WTC11 (cell line): ENCODE measurements at places on chromosomes 7 and 10.
A peak's percentile ranks its signal among the peaks of the same experiment; 100 is the strongest.

DNA sequence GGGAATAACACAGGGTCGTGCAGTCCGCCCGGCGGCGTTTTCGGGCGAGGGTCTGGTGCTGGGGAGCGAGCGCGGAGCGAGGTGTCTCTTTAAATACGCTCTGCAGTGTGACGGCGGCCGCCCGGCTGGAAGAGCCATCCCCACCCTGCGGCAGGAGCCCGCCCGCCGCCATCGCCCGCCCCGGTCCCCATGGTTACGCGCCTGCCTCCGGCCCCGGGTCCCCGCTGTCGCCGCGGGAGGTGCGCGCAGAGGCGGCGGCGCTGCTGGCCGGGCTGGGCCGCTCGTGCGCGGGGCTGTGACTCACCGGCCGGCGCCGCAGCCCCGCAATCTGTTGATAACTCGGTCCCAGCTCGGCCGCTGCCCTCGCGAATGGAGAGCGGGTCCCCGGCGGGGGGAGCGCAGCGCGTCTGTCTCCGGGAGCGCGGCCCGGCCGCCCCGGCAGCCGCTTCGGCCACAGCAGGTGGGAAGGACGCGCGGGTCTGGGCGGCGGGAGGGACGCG is at the start of gene ADGRA1:
Gene ADGRA1 (plus strand): TSS at position 246 of the 500 bp plus-strand sequence. CDS start 986 bp downstream, outside the sequence.
- DNase-seq = peak; percentile 65

- DNase-seq = peak; percentile 76
Measured at GRCh38 chr7:132049462-132050304, 493.3 kb upstream of the PODXL start.

DNA sequence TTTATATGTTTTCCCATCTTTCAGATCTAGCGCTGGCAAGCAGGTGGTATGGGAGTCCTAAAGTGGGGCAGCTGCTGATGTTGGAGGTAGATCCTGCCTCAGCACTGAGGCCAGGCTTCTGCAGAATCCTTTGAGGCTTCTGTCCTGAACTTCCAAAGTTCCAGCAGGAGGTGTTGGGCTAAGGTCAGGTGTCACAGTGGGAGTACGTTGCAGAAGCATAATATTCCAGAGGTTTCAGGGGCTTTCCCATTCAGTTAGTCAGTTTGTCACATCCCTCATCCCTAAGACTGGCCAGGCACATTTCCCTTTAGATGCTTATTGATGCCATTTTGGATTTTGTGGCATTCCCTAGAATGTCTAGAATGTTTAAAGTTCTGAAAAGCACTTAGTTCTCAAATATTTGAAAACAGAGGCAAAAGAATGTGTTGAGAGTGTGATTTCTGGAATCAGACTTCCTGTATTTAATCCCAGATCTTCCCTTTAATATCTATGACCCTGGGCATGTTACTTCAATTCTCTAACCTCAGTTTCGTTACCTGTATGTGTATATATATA is 319.1 kb upstream of the PHYHIPL start:
- DNase-seq = no peak

DNA sequence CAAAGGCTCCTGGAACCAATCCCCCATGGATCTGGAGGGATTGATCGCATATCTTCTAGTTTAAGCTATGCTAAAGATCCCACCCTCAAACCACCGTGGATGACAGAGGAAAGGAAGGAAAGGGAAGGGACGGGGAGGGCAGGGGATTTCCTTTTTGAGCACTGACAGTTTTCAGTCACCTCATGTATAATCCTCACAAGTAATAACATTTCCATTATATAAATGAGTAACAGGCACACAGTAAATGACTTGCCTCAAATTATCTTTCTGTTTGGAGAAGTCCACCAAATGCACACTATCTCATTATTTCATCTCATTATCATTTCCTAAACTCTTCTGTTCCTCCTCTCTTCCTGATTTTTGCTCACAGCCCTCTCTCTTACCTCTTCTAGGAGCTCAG is 127.1 kb upstream of the AOAH start:
- DNase-seq = no peak

DNA sequence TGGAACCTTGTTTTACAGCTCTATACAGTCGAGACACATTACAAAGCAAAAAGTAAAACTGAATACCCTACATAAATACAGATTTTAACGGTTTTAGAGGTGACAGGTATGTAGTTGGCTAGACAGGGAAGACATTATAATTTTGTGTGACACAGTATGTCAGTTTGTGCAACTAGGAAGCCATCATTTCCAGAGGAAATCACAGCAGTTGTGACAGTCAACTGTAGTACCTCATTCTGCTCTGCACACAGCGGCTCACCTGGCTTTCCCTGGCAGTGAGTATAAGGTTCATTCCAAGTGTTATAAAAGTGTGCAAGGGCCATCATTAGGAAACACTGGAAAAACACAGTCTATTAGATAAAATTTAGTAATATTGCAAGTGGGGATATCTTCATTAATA is 501.6 kb upstream of the PHF14 start:
- DNase-seq = no peak

DNA sequence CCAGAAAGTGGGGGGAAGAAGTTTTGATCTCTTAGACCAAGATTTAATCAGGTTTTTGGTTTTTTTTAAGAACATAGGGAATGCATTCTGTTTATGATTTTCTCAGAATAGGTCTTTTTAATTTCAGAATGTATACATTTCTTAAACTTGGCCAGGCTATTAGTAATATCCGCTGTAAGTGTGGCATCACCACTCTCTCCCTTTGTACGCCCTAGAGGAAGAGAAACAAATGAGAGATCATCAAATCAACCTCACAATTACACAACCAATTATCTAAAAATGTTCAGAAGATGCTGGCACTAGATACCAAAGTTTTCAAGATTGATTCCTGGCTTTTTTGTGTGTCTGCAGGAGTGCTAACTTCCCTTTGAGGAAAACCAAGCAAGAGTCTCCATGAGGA is 70.0 kb downstream of the KLF6 start:
- no peak for DNase-seq

- peak; percentile 76 for DNase-seq
Measured at GRCh38 chr10:102504179-102504975, 605 bp downstream of the SUFU start.

DNA sequence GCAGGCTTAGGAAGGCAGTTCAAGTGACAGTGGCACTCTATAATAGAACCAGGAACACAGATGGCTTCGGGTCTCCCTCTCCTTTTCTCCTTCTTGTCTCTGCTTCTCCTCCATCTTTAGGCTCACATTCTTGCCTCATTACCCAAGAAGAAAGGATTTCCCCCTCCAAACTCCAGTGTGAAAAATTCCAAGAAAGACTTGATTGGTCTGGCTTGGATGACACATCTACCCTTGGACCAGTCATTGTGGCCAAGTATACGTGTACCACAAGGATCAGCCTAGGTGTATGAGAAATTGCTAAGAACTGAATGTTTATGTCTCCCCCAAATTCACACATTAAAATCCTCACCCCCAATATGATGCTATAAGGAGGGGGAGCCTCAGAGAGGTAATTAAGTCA is 53.9 kb downstream of the PRTFDC1 start:
- DNase-seq = no peak

DNA sequence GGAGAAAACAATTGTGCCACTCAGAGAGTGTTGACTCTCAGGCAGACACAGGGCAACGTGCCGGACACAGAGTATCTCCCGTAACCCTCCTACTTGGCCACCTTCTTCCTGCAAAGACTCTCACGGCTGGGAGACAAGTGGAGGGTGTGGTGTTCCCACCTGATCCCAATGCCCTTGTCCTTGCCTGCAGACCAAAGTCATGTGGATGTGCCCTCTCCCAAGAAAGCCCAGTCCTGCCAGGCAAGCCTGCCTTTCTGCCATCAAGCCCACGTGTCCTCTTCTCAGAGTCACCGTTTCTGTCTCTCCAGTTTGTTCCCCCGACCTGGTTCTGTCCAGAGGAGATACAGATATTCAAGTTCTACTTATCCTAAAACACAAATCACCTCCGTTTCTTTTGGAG is 723 bp downstream of the PNLIPRP2 start:
- no peak for DNase-seq

DNA sequence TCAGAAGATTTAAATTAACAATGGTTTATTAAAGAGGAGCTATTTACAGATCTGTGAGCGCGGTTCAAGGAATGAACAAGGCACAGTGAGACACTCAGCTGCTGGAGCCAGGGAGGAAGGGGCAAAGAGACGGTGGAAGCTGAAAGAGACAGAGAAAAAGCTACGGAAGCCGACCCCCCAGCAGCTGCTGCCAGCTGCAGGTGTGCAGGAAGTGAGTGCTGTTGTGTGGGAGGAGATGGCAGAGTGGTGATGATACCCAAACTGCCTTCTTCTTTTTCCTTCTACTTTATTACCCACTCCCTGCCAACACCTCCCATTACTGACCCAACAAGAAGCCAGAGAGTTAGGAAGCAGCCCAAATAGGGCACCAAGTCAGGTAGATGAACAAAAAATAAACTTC is 41.9 kb upstream of the MBL2 start:
- no peak for DNase-seq
